ENCODE measurements at places on chromosomes 11 and 22. TPM values are rescaled to one million over a fixed set of nuclear protein-coding genes. Genes with fewer than 3 reads are reported as not detected.

DNA sequence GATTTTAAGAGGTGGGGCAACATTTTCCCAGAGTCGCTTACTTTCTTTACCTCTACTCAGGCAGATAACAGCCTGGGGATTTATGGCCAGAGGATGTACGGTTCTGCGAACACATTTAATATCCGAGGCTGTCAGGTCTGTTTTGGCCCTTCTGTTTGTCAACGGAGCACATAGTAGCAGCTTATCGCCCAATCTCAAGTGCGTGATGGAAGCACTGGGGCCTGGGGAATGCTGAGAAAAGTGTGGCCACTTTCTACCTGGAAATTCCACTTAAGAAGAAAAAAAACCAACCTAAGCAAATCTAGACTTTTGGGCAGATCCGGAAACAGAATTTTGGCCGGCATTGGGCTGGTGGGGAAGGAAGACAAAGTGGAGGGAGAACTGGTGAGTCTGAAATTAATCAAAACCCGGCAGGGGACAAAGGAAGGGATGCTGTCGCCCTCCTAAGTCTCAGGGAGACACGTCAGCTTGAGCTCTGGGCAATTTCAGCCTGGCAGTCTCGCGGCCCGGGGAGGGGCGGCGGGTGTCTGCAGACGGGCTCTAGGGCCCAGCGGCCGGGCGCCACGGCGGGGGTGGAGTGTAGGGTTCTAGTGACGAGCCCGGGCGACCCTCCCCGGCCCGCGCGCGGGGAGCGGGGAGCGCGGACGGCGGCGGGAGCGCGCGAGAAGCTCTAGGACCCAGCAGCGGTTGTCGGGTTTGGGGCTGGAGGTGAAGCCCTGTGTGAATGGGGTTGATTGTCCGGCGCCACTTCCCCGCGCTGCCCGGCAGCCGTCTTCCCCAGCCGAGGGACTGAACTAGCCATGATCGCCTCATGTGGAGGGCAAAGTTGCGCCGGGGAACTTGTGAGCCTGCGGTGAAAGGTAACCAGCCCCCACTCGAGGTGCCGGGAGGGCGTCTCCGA lies at the start of gene AMOTL1:
TSS of gene AMOTL1 (plus strand) at position 656 of the 901 bp plus-strand sequence. CDS start at position 812, 156 bp downstream.
- peak; percentile 90 for DNase-seq

DNA sequence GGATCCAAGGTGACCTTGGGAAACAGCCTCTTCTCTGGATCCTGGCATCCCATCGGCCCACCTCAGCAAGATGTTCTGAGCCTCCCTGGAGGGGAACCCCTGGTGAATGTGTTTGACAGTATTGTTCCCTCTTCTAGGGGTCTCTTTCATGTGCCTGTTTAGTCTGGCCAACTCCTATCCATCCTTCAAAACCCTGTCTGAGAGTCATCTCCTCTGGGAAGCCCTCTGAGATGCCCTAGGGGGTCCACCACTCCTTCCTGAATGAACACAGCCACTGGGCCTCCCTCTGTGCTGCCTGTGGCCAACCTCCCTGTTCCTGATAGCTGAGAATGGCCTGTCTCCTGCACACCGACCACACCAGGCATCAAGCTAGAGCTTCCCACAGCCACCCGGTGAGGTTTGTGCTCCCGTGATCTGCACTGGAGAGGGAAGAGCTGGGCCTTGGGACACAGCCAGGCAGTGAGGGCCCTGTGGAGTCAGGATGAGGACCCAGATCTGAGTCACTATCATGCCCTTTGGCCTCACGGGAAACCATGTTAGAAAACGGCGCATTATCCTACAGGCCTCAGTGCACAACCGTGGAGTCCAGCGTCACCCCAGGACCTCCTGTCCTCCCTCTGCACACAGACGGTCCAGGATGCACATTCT lies 8.8 kb downstream of the WNT7B start:
- DNase-seq, result no peak

DNA sequence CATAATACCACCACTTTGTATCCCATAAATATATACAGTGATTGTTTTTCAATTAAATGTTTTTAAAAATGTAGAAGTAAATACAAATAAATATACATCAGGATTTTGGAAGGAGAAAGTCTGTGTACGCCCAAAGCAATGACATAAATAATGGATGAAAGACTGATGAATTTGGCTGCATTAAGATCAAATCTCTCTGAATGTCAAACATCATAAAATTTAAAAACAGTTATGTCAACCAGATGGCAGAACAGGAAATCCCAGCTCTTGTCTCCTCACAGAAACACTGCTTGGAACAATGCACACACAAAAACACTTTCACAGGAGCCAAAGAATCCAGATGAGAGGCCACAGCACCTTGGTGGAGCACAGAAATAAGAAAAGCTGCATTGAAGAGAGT lies 332.9 kb downstream of the NTM start:
- no peak for DNase-seq

Gene CCDC87
- 0.41 TPM for total RNA-seq

All from left ventricle myocardium inferior (tissue), 1 donor.